ENCODE measurements at places on chromosomes 11 and 22. TPM values are rescaled to one million over a fixed set of nuclear protein-coding genes. Genes with fewer than 3 reads are reported as not detected.

Gene RASSF7
- 2.2 TPM for total RNA-seq

Gene CD3D
- not detected for total RNA-seq

Gene RASL10A
- not detected for total RNA-seq

Gene MAP6
- total RNA-seq: 2.6 TPM

Gene APOL5
- total RNA-seq: not detected

Gene MS4A12
- not detected for total RNA-seq

Gene ME3
- 31.8 TPM for total RNA-seq

Gene BTBD10
- total RNA-seq: 41.3 TPM

Gene SLC6A5
- total RNA-seq: not detected

Gene OR9Q2
- total RNA-seq: not detected

Gene MYOD1
- not detected for total RNA-seq
